ENCODE measurements at places on chromosomes 4 and X.
A peak's percentile ranks its signal among the peaks of the same experiment; 100 is the strongest.

DNA sequence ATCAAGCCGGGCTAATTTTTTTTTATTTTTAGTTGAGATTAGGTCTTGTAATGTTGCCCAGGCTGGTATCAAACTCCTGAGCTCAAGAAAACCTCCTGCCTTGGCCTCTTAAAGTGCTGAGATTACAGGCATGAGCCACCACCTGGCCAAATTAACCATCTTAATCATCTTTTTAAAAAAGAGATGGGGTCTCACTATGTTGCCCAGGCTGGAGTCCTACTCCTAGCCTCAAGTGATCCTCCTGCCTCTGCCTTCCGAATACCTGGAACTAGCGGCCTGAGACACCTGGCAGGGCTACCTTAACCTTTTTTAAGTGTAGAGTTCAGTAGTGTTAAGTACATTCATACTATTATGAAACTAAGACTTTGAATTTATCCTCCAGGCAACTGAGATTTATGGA, 1.7 kb upstream of the RPS3A start:
- DNase-seq: no peak

DNA sequence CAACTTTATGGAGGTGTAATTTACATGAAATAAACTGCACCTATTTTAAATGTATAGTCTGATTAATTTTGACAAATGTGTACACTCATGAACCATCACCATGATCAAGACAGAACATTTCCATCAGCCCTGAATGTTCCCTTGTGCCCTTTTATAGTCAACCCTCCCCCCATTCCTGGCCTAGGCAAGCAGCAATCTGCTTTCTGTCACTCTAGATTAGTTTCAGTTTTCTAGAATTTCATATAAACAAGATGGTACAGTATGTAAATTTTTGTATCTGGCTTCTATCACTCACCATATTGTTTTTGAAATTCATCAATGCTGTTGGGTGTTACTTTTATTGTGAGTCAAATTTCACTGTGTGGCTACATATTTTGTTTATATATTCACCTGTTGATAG, 234.2 kb upstream of the RPS6KA3 start:
- no peak for DNase-seq

DNA sequence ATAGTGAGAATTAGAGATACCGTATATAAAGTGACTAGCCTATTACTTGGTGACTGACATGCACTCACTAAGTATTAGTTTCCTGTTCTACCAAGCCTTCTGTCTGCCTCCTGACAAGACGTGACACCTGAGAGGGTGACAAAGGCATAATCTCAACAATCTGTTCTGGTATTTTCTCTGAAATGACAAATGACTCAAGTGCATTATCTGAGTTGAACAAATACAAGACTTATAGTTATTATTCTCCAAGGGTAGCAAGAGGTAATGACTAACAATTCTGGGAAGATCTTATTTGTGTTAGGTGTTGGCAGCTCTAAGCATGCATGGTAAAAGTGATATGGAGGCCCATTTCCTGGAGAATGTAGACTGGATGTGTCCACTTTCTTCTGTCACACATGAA, 60.6 kb downstream of the SYTL5 start:
- no peak for DNase-seq

- no peak for DNase-seq
Measured at GRCh38 chr4:54587107-54587891, 70.5 kb upstream of the KIT start.

DNA sequence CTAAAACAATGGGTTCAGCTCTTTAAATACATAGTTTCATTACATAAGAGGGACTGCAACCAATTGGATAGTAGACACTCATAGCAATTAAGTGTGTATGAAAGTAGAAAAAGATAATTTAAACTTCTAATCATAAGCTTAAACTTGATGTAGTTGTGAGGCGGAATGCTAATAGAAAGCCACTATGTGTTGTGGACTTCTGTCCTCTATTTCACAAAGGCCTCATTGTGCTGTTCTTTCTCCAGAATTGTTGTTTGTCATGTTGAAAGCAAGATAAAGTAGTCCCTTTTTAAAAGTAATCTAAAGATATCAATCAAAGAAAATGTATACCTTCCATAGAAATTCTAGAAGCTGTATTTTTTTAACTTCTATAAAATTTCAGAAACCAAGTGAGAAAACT, 329.4 kb downstream of the KLHL4 start:
- DNase-seq: no peak

- no peak for DNase-seq
Measured at GRCh38 chr4:38625508-38625907, 38.5 kb upstream of the KLF3 start.

- DNase-seq: no peak
Measured at GRCh38 chr4:55074386-55074785, 51.0 kb downstream of the KDR start.

DNA sequence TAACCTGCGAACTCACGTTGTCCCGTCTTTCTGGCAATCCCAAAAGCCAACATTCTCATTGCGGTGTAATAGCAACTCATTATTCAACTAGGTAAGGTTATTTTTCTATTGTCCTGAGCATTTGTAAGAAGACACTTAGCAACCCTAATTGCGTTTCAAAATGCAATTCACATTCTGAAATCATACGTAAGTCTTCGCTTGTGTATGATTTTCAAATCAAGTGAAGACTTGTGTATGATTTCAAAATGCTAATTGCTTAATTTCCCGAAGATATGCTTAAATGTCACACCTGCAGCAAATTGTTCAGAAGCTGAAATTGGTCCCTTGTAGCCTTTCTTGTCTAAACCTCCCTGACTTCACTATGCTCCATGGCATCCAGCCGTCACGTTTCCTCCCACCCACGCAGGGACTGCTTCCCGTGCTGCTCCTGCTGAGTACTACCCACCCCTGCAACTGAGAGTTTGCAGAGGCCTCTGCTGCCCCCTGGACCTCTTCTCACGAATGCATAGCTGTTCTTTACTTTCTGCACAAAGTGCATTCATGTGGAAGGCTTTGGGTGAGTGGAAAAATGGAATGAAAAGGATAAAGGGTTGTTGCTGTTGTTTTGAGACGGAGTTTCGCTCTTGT, 40.8 kb upstream of the CLDN24 start:
- no peak for DNase-seq

- DNase-seq: no peak
Measured at GRCh38 chrX:44071070-44071645, 98.0 kb upstream of the NDP start.

- DNase-seq: no peak
Measured at GRCh38 chrX:97672608-97673007, 788.9 kb downstream of the RPA4 start.

- DNase-seq: no peak
Measured at GRCh38 chr4:692771-693554, 4.0 kb upstream of the SLC49A3 start.

- DNase-seq: no peak
Measured at GRCh38 chr4:23788460-23788859, 101.4 kb downstream of the PPARGC1A start.

DNA sequence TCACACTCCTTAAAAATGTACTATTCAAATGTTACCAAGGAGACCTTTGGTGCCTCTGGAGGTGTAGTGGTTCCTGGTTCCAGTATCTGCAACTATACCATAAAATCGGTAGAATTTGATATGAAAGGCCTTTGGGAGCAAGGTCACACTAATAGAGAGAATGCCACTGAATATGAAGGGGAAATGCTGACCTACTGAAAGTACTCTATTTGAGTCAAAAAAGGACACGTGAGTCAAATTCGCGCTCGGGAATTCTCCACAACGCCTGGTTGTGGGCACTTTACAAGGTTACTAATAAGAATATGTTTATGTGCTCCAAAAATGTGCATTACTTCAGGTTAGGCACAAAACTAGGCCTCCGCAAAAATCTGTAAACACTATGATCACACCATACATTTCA, 39.5 kb upstream of the RELL1 start:
- DNase-seq: no peak

DNA sequence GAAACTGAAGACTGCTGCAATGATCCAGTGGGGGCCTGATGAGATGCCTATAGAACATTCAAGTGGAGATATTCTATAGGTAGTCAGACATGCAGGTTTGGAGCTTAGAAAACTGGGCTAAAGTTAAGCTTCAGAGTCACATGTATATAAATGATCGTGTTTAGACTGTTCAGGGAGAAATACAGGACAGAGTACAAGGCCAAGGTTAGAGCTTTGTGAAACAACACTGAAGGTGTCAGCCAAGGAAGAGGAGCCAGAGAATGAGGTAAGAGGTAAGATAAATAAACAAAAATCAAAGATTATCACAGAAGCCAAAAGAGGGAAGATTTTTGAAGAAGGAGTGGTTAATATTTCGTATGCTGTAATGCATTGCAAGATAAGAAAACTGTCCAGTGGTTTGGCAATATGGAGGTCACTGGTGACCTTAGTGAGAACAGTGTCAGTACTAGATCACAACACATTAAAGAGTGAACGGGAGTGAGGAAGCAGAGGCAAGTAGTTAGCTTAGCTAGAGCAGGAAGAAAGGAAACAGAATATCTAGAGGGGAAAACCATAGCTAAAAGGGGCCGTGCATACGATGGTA, 58.0 kb upstream of the KLHL13 start:
- no peak for DNase-seq

DNA sequence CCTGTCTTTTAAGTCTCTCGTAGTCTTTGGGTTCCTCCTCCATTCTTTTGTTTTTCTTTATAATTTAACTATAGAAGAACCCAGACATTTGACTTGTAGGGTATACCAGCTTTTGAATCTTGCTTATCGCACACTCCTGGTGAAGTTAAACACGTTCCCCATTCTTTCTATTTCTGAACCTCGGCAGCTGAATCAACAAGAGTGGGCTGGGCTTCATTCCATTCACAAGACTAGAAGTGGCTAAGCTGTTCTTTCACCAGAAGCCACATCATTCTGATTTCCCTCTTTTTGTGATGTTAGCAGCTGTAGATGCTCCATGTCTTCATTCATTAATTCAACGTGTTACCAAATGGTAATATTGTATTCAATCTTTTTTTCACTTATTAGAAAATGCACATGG, 167.9 kb downstream of the CORIN start:
- DNase-seq: no peak

DNA sequence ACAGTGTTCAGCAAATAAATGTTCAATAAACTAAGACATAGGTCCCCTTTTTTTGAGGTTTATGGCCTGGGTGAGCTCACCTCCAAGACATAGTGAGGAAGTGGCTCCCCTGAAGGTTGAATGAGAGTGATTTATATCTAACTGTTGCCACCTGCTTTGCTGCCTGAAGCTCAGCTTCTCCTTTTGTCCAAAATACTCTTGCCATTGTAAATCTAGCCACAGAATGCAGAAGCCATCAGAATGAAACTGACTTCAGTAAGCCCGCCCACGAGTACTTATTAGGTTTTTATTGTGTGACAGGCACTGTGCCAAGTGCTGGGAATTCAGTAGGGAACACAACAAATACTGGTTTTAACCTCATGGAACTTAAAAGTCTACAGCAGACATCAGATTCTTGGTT, 18.0 kb downstream of the SPINK2 start:
- no peak for DNase-seq

- no peak for DNase-seq
Measured at GRCh38 chrX:72125331-72126047, 6.2 kb downstream of the RTL5 start.

DNA sequence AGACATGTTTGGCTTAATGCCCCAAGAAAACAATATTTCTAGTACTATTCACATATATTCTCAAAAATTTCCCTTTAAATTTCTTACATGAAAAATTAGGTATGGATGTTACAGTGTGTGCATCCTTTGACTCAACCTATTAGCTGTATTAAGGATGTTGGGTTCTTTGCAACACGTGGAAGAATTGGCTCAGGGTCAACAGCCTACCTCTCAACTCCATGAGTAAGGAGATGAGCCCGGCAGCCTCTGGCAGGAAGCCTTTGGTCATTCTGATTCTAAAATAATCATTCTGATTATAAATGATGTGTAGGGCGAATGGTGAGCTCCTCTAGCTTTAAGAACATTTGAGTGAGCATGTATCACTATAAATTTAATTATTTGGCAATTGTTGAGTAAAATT, 148.0 kb upstream of the WDFY3 start:
- DNase-seq: no peak

- DNase-seq: no peak
Measured at GRCh38 chr4:169439244-169439643, 168.5 kb upstream of the SH3RF1 start.

DNA sequence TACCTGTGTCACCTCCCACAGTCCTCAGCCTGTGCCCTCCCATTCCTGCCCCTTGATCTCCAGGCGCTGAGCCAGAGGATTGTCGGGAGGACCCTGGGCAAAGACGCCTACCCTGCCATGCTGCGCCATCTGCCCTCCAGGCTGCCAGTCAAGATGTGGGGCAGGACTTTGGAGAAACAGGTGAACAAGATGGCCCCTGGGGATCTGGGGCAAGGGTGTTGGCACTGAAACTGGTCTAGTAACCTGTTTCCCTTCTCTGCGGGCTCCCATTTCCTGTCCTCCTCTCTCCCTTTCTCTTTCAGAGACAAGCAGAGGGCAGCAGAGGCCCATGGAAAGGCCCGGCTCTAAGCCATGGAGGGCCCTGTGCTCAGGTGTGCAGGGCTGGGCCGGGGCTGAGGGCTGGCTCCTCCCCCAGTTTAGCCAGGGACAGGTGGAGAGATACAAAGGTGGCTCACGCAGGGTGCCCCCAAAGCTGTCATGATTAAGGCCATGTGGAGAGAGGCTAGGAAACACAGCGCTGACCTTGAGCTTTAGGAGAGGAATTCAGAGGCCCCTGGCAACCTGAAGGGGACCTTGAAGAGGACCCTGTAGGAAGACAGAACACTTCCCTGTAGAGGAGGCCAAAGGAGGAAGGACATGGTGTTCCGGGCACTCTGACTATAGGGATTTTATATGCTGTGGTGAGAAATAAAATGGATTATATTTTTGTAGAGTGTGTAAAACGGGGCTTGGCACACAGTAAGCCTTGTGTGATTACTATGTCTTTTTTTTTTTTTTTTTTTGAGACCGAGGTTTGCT, at the start of gene GLOD5:
GLOD5 (plus strand) TSS at position 74 of the 798 bp plus-strand sequence; CDS start at position 118, 44 bp downstream.
- no peak for DNase-seq

GRCh38 chr4:4866124-4866865, 6.8 kb downstream of the MSX1 start:
- no peak for DNase-seq

DNA sequence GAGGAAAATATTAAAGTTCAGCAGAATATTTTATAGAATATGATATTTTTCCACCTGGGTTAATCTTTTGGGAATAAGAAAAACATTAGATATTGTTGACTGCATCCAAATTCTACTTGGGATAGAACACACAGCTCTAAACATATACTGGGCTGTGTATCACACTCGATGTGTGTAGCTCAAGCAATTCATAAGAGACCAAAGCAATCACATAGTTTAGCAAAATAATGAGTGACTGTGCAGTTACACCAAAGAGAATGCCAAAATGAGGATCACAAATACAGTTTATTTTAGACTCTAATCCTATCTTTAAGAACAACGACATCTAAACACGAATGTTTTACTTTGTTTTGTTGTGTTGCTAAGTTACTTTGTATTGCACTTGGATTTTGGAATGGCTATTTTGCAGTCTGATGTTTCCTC, 101.2 kb downstream of the CBR4 start:
- no peak for DNase-seq

- DNase-seq: no peak
Measured at GRCh38 chrX:152798945-152799344, 29.5 kb upstream of the MAGEA6 start.

- DNase-seq: peak; percentile 60
Measured at GRCh38 chrX:153723351-153724251, 586 bp downstream of the BCAP31 start.

All from stimulated activated CD4-positive, alpha-beta T cell treated with anti-CD3 and anti-CD28 coated beads, TNF-alpha, amount 100 ng/mL, for 48 hours (primary cell).